ENCODE measurements at places on chromosomes 16 and 17.

DNA sequence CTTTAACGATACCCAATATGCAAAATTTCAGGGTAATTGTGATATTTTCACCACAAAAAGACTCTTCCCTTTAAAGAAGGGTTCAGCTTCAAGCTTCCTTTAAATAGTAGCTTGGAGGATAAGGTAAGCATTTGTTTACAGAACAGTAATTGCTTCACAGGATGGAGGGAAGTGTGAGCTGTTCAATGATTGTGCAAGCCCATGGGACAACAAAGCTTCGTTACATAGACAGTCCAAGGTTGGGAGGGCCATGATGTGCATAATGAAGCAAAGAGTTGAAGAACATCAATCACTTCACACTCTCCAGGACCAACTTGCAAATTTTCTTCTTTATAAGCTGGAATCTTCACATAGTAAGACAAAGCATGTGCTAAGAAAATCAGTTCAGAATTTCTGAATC is 145.0 kb upstream of the ASIC2 start:
- DNase-seq = no peak

- DNase-seq = no peak
Observed at GRCh38 chr17:79597996-79598895, 12.6 kb downstream of the RBFOX3 start.

GRCh38 chr16:27522173-27522707 is 27.5 kb downstream of the GTF3C1 start:
- no peak for DNase-seq

GRCh38 chr17:48179071-48179945 is 71.7 kb downstream of the SNX11 start:
- no peak for DNase-seq

GRCh38 chr17:5922476-5922875 is 147.7 kb upstream of the WSCD1 start:
- no peak for DNase-seq

DNA sequence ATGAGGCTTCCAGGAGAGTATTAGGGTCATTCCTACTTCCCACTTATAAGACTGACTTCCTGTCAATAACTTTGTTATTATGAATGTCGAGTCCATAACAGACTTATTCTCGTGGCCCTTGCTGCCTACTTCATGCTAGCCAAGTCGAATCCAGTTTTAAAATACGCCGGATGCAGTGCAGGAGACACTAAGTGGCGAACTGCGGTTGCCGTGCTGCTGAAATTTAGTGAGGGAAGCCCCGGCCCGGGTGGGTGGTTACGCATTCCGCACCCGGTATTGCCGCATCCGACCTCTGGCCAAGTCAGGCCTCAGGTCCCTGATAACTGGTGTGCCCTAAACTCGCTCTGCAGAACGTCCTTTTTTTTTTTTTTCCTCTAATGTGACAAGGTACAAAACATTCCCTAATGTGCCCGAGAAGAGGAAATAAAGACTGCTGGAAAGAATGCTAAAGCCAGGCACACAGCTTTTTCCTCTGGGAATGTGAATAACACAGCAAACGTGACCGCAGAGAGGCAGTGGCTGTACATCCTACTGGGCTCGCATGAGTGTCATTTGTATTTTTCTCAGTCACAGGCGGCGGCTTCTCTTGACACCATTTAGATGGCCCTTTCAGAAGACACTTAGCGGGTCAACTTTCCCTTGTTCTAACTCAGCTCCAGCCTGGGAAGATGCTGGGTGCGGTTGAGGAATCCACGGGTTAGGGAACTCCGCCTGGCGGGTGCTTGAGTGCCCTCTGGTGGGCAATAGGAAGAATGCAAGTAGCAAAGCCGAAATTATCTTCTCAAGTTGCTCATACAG is 7.1 kb upstream of the AKTIP start:
- DNase-seq = peak; percentile 45

GRCh38 chr16:87416826-87417527 is 24.8 kb downstream of the MAP1LC3B start:
- DNase-seq = no peak

GRCh38 chr16:14576532-14576931 is 53.5 kb downstream of the PARN start:
- DNase-seq = no peak

GRCh38 chr17:69672924-69673323 is 258.4 kb downstream of the MAP2K6 start:
- no peak for DNase-seq

GRCh38 chr17:55416000-55416399 is 5.6 kb downstream of the MMD start:
- DNase-seq = no peak

- DNase-seq = no peak
Observed at GRCh38 chr17:55426851-55427586, 5.4 kb upstream of the MMD start.

GRCh38 chr17:1331708-1332107 is 52.2 kb downstream of the TRARG1 start:
- peak; percentile 70 for DNase-seq

DNA sequence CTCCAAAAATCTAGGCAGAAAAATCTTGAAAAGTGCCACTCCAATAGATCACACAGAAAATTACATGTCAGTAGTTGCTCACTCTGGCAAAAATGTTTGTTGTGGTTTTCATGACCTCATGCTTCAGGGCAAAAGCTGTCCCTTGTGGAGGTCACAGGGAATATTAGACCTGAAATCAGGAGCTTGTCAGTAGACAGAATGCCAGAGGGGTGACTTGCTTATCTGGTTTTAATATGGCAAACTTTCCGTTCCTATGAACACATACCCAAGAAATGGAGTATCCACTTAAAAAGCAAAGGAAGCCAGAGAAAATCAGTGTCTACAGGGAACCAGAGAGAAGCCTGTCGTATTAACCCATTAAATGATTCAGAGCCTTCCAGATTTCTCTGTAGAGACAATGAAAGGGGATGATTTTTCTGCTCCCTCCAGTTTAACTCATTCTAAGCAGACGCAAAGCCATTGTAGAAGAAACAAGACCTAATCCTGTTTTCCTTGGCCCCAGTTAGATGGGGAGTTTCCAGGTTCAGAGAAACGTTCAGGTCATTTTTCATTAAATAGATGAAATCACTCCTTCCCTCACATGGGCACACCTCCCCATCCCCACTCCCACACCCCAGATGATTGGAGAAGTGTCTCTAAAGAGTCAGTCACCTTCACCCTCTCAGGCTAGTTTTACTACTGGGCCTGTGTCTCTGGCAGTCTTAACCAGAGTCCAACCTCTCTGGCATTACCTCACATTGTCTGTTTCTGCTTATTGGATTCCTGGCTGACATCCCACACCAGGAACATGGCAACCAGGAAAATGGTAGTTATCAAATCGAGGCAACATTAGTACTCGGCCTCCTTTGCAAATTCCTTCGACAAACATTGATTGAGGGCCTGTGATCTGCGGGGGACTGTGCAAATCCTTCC is 6.0 kb downstream of the SOX9 start:
- DNase-seq = no peak

DNA sequence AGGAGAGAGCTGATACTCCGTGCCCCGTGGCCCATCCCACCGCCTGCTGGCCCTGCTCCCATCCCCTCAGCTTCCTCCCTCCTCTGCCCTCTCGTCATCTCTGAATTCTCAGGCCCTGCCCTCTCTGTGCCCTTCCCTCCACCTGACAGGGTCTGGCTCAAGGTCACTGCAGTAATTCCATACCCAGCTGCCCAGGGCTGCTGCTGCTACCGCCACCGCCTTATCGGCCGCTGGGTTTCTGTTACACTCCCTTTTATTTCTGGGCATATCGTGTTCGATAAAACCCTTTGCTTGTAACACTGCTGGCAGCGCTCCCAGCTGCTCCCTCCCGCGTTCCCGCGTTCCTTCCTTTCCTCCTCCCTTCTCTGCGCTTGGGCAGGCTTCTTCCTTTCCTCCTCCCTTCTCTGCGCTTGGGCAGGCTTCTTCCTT is 1.2 kb downstream of the EPN3 start:
- DNase-seq = no peak

- DNase-seq = no peak
Observed at GRCh38 chr16:52364500-52364899, 182.4 kb downstream of the TOX3 start.

DNA sequence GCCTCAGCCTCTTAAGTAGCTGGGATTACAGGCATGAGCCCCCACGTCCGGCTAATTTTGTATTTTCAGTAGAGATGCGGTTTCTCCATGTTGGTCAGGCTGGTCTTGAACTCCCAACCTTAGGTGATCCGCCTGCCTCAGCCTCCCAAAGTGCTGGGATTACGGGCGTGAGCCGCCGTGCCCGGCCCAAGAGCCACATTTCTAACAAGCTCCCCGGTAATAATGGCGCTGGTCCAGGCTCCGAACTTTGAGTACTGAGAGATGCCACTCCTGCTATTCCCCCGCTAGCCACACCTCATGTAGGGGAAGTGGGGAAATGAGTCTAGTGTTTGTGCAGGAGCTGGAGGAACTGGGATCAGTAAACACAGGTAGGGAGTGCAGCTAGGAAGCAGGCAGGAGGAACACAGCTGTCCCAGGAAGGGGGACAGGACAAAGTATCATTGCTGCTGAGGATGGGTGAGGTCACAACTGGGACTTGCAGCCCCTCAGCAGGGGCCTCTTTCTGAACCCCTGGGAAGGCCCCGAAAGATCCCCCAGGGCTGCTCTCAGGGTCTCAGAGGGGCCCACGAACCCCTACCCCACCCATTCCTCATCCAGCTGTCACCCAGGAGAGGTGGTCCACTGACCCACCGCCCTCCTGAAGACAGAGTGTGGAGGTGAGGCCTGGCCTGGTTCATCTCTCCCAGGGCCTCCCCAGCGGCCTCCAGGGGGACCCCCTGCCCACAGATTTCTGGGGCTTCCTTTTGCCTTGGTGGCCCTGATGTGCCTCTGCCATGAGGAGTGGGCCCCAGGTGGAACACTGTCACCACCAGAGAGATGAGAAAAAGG is 3.7 kb upstream of the KREMEN2 start:
- no peak for DNase-seq

DNA sequence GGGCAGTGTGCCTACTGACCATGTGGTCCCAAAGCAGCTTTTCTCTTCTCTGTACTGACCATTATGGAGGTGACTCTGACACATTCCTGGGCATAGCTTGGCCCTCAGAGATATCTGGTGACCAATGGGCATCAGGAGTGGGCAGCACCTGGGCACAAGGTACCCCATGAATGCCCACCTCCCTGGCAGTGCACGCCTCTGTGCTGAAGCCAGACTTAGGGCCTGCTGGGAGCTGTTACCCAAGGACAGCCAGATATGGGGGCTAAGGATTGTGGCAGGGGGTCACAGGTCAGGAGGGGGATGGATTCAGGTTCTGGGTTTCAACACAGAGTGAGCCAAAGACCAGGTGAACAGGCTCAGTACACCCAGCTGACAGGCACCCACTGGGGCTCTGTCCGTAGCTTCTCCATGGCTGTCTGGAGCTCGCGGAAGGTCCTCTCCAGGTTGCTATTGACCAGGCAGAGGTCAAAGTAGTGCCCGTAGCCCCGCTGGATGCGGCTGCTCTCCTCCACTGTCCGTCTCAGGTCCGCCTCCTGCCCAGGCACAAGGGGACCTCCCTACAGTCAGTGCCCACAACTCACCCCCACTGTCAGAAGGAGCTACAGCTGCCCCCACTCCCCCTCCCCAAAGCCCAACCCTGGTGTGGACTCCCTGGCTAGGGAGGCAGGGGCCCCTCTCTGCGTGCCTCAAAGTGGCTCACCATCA is 29.7 kb downstream of the MPP2 start:
- DNase-seq = no peak

DNA sequence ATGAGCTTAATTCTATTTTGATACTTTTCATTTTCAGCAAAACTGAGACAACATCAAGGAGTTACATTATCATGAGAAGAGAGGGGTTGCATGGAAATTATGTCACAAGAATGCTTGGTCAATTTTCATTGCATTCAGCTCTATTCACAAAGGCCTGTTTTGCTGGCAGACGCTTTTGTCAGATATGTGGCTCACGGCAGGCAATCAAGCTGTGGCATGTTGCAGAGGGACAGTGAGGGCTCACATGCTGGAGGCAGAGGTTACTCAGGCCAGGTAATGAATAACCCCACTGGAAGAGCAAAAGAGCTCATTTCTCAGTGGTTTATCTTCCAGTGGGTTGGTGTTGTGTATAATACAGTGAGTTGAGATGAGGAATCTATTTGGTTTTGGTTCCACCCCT is 98.7 kb upstream of the RBFOX1 start:
- DNase-seq = no peak

DNA sequence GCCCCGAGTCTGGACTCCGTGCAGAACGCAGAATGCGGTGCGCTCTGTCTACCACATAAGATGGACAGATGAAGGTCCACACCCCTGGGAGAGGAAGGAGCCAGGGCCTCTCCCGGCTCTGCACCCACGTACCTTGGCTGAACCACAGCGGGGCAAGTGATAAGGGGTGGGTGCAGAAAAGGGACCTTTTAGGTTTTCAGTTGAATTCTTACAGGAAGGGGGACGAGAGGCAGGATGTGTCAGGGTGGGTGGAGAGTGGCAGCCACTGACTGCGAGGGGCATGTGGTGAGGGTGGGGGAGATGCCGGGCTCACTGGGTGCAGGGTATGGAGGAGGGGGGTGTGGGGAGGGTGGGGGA is 372 bp downstream of the CD300A start:
- no peak for DNase-seq

DNA sequence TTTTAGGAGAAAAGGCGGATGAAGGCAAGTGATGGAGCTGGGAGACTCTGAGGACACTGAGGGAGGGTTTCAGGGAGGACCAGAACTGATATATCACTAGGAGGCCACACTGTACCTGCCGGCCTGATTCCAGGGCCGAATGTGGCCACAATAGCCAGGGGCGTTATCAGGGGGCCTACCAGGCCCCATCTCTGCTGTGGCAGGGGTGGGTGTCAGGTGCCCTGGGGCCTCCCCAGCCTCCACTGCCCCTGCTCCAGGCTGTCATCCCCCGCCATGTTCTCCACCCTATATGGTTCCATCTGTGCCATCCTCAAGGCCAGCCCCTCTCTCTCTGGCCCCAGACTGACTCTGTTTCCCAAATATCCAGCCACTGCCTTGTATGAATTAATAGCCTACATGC is 246.5 kb downstream of the GSG1L start:
- DNase-seq = no peak

- DNase-seq = no peak
Observed at GRCh38 chr17:37844158-37844976, 79.8 kb upstream of the TBC1D3K start.

DNA sequence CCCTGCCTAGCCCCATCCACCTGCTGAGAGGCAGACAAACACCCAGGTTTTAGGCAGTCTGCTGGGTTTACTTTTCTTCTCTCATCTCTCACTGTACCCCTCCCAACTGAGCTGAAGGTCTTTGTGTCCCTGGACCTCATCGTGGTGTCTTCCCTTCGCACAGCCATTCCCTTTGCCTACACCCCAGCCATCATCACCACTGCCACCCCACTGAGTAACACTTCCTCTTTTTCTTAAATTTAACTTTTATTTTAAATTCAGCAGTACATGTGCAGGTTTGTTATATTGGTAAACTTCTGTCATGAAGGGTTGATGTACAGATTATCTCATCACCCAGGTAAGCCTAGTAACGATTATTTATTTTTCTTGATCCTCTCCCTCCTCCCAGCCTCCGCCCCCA is 188.3 kb upstream of the MON1B start:
- no peak for DNase-seq

GRCh38 chr17:80853076-80853475 is 138.6 kb upstream of the CHMP6 start:
- DNase-seq = no peak

- no peak for DNase-seq
Observed at GRCh38 chr17:7655541-7655840, 4.8 kb downstream of the ATP1B2 start.

GRCh38 chr16:84184775-84185174 is 2.1 kb downstream of the TAF1C start:
- DNase-seq = no peak
